Muscle of leg (tissue), 16 donors: ENCODE measurements at places on chromosomes 3 and 15. TPM values are rescaled to one million over a fixed set of nuclear protein-coding genes. Genes with fewer than 3 reads are reported as not detected.

Gene IGSF10
- 22.7 TPM for total RNA-seq

Gene JMJD7
- 8.2 TPM for total RNA-seq

Gene CSNK1G1
- 15.5 TPM for total RNA-seq

Gene TLR9
- total RNA-seq: 0.09 TPM

Gene NPAP1
- not detected for total RNA-seq

Gene COL8A1
- total RNA-seq: 1.1 TPM

Gene C3orf49
- total RNA-seq: not detected

Gene CGNL1
- 9.5 TPM for total RNA-seq

Gene DZIP1L
- total RNA-seq: 12.8 TPM

Gene PLSCR1
- 19.0 TPM for total RNA-seq

Gene SLC27A2
- total RNA-seq: 0.18 TPM

Gene AVEN
- total RNA-seq: 21.5 TPM

Gene VIPR1
- total RNA-seq: 1.2 TPM

Gene ITIH3
- 0.84 TPM for total RNA-seq

Gene DAG1
- 142 TPM for total RNA-seq

Gene SEMA3B
- 51.8 TPM for total RNA-seq

Gene VGLL3
- 21.2 TPM for total RNA-seq

Gene SUCNR1
- 0.04 TPM for total RNA-seq

Gene NMNAT3
- total RNA-seq: 5.8 TPM

Gene CCDC9B
- 5.3 TPM for total RNA-seq

Gene TGM4
- total RNA-seq: not detected

Gene MUC13
- not detected for total RNA-seq

Gene RPP25
- total RNA-seq: 1.7 TPM

Gene SNTN
- not detected for total RNA-seq

Gene WDR49
- 0.58 TPM for total RNA-seq

Gene DCLK3
- 2.2 TPM for total RNA-seq

Gene TMCO5A
- not detected for total RNA-seq

Gene ITPKA
- 0.35 TPM for total RNA-seq

Gene KNL1
- 8.7 TPM for total RNA-seq

Gene TRANK1
- total RNA-seq: 5.0 TPM

Gene FOXB1
- total RNA-seq: not detected

Gene CNTN4
- 6.8 TPM for total RNA-seq

Gene LRRC15
- 1.7 TPM for total RNA-seq

Gene PPM1L
- total RNA-seq: 11.5 TPM

Gene GABRR3
- not detected for total RNA-seq

Gene SH2D7
- not detected for total RNA-seq

Gene BNC1
- 1.0 TPM for total RNA-seq

Gene SLC9C1
- 1.2 TPM for total RNA-seq

Gene SERPINI2
- total RNA-seq: 0.04 TPM

Gene CRABP1
- 69.1 TPM for total RNA-seq

Gene GOLGA8J
- total RNA-seq: 0.09 TPM

Gene ARF4
- total RNA-seq: 95.2 TPM

Gene CASR
- not detected for total RNA-seq
